Stimulated activated CD4-positive, alpha-beta T cell treated with anti-CD3 and anti-CD28 coated beads, Interleukin-1b, Interleukin-23, amount 100 ng/mL, for 48 hours (primary cell): ENCODE measurements at places on chromosomes 1 and 21.

- DNase-seq = no peak
Measured at GRCh38 chr21:42179316-42179715, 39.6 kb upstream of the ABCG1 start.

DNA sequence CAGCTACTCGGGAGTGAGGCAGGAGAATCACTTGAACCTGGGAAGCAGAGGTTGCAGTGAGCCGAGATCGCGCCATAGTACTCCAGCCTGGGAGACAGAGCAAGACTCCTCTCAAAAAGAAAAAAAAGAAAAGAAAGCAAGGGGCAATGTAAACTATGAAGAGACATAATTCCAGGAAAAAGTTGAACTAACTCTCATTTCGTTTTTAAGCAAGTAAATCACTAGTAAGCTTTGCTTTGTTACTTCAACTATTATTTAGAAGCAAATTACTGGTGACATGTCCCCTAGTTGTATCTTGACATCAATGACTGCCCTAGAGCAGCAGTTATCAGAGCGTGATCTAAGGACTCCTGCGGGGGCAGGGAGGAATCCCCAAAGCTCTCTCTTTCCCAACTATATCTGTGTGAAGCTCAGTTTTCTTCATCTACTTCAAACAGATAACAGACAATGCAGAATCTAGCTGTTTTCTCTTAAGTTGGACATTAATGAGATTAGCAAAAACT, 18.7 kb downstream of the CLSTN1 start:
- no peak for DNase-seq

DNA sequence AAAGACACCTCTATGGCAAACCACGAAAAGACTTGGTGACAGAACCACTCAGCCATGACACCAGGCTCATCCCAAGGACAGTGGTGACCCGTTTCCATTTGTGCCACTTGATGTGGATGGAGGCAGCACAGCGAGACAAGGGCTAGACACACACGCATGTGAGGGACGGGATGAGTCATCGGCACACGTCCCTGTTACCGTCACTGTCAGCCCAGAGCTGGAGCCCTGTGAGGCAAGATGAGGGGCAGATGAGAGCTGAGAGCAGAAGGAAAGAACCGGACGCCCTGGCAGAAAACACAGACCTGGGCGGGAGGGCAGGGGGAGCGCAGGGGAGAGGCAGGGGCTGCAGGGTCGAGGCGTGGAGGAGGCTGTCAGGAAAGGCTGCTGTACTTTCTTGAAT, 57.8 kb downstream of the SIK1 start:
- no peak for DNase-seq

- no peak for DNase-seq
Measured at GRCh38 chr1:22314706-22315105, 136.9 kb upstream of the ZBTB40 start.
